ENCODE measurements at places on chromosomes 13 and 19. TPM values are rescaled to one million over a fixed set of nuclear protein-coding genes. Genes with fewer than 3 reads are reported as not detected.

DNA sequence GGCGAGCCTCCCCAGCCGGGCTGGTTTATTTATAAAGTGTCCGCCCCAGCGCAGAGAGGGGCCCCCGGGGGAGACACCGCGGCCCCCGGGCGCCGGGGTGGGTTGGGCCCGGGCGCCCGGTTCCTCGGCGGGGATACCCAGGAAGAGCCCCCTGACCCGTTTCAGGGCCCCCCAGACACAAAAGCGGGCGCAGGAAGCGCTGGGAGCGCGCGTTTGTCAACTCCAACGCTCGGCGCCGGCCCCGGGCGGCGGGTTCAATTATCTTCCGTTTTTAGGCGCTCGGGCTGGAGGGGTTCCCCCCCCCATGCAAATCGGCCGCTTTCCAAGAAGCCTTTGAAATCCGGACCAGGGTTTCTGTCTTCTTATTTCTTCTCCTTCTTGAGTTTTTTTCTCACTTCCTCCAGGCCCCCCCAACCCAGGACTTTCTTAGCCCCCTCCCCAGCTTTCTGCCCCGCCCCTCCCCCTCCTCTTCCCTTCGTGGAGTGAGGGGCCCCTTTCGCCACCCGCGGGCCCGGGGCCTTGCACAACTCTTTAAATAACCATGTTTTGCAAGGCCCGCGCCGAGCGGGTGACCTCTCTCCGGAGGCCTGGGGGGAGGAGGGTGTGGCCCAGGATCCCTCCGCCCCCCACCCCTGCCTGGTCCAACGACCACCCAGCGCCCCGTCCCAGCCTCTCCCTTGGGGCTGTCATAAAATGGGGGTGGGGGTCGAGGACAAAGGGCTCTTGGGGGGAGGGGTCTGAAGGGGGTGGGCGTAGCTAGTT, 935 bp downstream of the ARID3A start:
- DNase-seq = peak; percentile 90

Gene KLHL26
- 5.4 TPM for total RNA-seq

Gene CCDC122
- total RNA-seq = 8.9 TPM

Gene MEX3D
- total RNA-seq = 8.3 TPM

- no peak for DNase-seq
These were observed 274.8 kb downstream of the TSHZ3 start for GRCh38 chr19:31074199-31075125.

Data from cardiac septum (tissue), 1 donor.